Caudate nucleus (tissue), 63 donors: ENCODE measurements at places on chromosomes 6 and 20.

DNA sequence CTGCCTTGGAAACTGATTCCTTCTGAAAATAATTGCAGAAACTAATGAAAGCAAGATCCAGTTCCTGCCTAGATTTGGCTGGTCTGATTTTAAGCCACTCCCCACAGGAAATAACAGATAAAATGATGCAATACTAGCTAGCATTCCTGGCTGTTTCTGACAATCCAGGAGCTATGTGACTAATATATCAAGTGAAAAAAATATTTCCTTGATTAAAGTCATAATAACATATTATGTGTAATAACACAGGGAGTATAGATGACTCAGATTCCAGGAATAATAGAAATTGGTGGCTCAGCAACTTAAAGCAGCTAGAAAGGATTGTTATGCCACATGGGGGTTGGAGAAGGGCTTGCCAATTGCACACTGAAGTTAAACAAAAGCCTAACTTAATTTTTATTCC is 182.7 kb upstream of the SALL4 start:
- DNase-seq = no peak

- DNase-seq = no peak
These were observed 297.8 kb downstream of the TAF4 start for GRCh38 chr20:61767761-61768494.

GRCh38 chr6:81938014-81938856 is 185.8 kb upstream of the TENT5A start:
- DNase-seq = no peak

DNA sequence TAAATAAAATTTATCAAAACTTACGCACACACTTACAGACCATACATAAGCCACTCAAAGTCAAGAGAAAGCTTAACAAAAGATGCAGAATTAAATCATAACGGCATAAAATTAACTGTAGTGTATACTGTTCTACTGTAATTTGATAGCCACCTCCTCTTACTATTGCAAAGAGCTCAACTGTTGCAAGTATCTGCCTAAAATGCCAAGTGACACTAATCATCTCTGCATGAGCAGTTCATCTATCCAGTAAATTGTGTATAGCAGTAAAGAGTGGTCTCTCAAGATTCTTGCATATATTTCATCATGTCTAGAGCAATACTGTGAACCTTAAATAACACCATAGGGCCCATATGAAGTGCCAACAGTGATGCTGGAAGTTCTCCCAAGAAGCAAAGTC is 12.3 kb downstream of the OR2H2 start:
- DNase-seq = no peak

DNA sequence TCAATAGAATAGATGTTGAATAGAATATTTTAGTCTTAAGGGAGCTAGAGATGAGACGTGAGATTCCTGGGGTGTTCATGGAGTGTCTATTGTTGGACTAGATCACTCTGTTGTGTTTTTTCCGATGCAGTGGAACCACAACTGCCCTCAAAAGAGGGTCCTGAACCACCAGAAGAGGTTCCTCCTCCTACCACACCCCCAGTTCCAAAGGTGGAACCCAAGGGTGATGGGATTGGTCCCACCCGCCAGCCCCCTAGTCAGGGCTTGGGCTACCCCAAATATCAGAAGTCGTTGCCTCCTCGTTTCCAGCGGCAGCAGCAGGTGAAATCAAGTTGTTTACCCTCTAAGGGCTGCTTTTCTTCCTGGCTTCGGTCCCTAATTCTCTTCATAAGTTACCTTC is 8.5 kb downstream of the PRRC2A start:
- DNase-seq = no peak

- no peak for DNase-seq
These were observed 131.8 kb downstream of the SLC23A2 start for GRCh38 chr20:4869290-4870193.

GRCh38 chr6:30013291-30013922 is 47.7 kb upstream of the POLR1H start:
- no peak for DNase-seq

DNA sequence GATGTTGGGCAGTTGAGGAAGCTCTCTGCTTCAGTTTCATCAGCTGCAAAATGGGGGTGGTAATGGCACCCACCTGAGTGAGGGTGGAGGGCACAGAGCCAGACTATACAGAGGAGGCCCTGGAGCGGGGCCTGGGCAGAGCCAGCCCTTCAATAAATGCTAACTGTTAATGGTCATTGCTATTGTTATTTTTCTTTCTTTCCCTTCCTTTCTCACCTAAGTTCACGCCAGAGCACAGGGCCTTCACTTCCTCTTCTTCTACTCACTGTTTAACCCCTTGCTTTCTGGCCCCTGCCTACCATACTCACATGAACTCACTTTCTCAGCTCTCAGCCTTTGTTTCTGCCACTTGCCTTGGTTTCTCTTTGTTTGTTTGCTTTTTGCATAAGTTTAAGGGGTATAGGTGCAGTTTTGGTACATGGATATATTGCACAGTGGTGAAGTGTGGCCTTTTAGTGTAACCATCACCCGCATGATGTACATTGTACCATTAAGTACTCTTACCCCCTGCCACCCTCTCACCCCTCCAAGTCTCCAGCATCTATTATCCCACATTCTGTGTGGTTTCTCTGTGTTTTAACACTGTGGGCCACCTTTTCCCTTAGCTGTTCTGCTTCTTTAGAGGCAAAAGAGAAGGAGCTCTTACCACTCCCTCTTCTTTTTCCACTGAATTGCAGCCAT is 7.5 kb upstream of the RREB1 start:
- DNase-seq = no peak

GRCh38 chr6:35128496-35128895 is 12.6 kb downstream of the TCP11 start:
- no peak for DNase-seq

GRCh38 chr6:89999154-89999553 is 104.9 kb downstream of the GJA10 start:
- no peak for DNase-seq

GRCh38 chr20:38861071-38861401 is 55.5 kb downstream of the PPP1R16B start:
- no peak for DNase-seq

DNA sequence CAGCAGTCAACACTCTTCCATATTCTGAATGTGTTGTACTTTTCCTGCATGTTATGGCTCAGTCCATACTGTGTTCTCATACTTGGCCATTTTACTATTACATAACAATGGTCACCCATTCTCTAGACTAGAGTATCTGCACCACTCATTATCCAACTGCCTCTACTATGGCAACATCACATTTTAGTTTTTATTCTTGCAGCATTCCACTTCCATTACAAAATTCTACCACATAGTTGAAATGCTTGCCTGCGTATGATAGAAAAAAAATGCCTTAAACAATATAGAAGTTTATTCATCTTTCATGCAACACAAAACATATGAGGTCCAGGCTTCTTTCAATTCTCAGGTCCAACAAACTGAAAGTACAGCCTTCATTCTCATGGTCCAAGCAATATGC is 128.0 kb downstream of the TENT5A start:
- no peak for DNase-seq

DNA sequence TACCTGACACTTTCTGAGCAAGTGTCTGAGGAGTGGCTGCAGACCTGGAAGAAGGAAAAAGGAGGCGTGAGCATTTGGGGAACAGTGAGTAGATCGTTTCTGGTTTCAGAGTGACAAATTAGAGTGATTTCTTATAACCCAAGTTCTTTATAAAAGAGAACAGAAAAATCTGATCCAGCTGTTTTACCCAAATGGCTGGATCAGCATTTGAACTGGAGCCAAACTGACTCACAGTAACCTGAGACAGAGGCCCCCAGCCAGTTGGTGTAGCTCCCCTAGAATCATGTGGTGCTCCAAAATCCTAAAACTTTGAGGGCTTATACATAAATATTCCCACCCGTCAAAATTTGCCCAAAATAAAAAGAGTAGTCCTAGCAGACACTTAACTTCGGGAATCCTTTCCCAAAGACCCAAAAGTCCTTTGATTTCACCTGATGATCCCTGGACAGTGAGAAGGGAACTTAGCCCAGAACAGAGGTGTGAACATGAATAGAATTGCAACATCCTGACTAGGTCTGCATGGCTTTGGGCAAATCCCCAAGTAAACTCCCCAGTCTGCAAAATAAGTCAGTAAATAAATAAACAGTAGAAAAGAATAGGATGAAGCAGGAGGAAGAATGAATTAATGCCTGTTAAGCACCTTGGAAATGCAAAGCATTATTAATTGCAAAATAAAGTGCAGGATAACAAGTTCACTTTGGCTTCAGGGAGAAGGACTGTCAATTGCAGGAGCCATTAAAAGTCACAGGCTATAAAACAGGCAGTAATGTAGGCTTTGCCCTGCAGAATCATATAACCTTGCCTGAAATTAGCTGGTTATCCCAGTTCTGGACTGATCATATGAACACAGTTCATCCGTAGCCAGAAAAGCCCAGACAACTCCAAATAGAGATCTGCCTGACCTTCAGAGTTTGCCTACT is 262.0 kb upstream of the JARID2 start:
- DNase-seq = no peak

DNA sequence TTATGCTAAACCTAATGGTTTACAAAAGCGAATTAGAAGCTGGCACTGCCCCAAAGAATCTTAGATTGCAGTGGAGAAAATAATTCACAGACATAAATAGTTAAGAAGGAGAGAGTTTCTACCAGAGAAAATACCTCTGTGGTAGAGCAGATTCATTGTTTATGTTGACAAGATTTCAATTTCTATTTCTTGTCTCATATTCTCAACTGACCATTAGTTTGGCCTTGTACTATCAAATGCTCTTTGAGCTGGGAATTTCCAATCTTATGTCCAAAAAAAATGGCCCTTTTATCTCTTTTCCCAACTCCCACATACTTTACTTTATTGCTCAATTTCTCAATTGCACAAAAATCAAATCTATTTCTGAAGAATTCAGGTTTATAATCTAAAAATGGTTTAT is 804.1 kb upstream of the CITED2 start:
- DNase-seq = no peak

DNA sequence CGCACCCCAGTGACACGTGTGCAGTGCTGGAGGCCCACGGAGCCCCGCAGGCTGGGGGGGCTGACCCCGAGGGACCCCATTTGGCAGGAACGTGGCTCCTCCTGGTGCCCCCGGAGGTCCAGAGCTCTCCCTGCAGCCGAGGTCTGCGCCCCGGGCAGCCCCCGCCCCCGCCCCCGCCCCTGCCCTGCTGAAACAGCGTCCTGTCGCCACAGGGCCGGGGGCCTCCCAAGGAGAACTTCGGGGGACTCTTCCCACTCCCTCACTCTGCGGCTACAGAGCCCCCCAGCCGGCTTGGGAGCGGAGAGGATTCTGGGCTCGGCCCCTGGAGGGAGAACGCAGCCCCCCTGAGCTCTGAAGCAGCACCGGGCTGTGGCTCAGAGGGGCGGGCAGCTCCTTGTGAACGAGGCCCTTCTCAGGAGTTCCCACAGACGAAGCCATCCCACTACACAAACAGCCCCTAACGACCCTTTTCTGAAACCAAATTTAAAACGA is 115.2 kb downstream of the DLL1 start:
- DNase-seq = no peak

GRCh38 chr20:51563486-51564332 is 21.2 kb upstream of the NFATC2 start:
- DNase-seq = no peak

DNA sequence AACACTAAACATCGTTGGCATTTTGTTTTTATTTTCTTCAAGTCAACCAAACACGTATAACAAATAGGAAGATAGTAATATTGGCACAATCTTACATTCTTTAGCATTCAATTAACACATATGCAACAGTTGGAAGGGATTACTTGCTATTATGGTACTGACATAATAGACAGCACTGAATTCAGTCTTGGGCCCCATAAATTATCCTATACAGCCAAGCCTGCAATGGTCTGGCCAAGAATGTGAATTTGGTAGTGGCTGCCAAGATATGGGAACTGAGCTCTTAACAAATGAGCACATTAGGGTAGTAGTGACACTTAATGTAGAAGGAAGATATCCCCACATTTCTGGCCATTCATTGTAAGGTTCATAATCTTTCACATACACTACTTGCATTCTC is 44.8 kb upstream of the ARHGAP18 start:
- no peak for DNase-seq

GRCh38 chr6:133170602-133171001 is 70.6 kb upstream of the EYA4 start:
- no peak for DNase-seq

DNA sequence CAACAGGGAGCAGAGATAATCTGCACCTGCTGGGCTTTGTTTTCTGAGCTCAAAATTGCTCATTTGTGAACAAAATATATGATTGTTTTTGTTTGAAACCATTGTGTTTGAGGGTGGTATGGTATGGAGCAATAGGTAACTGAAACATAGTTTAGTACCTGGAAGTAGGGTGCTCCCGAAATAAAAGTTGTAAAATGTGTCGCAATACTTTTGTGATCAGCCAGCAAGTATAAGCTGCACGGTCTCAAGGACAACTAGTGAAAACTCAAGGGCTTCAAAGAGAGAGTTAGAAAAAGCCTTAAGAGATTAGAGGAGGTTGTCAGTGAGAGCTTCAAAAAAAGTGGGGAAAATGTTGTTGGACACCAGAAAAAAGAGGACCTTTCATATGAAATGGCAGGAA is 579.8 kb upstream of the POU3F2 start:
- no peak for DNase-seq

- DNase-seq = no peak
These were observed 43.4 kb downstream of the QKI start for GRCh38 chr6:163457637-163458561.

GRCh38 chr6:88459189-88459588 is 293.0 kb upstream of the CNR1 start:
- no peak for DNase-seq

- DNase-seq = no peak
These were observed 135.1 kb downstream of the QRSL1 start for GRCh38 chr6:106764353-106764980.

DNA sequence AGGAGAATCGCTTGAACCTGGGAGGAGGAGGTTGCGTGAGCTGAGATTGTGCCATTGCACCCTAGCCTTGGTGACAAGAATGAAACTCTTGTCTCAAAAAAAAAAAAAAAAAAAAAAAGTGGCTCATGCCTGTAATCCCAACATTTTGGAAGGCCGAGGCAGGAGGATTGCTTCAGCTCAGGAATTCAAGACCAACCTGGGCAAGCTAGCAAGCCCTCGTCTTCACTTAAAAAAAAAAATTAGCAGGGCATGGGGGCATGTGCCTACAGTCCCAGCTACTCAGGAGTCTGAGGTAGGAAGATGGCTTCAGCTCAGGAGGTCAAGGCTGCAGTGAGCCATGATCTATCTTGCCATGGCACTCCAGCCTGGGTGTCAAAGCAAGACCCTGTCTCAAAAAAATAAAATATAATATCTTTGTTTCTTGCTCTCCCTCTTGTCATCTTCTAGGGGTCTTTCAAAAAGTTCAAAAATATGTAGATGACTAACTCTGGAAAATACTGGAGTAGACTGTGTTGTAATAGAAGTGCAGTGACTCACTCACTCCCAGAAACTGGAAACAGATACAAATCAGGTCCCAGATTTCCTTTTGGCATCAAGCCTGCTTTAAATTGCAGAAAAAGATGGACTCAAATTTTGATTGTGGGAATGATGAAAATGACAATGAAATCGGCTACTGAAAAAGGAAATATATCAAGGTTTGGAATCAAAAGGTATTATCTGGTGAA is 2.8 kb upstream of the GINM1 start:
- no peak for DNase-seq
